Right renal cortex interstitium (tissue), 3 donors: ENCODE measurements at places on chromosomes 6 and 20. TPM values are rescaled to one million over a fixed set of nuclear protein-coding genes. Genes with fewer than 3 reads are reported as not detected.

- no peak for DNase-seq
Observed at GRCh38 chr6:26329763-26330511, 35.1 kb upstream of the BTN3A2 start.

GRCh38 chr20:43903953-43904826 is 10.5 kb upstream of the TOX2 start:
- no peak for DNase-seq

DNA sequence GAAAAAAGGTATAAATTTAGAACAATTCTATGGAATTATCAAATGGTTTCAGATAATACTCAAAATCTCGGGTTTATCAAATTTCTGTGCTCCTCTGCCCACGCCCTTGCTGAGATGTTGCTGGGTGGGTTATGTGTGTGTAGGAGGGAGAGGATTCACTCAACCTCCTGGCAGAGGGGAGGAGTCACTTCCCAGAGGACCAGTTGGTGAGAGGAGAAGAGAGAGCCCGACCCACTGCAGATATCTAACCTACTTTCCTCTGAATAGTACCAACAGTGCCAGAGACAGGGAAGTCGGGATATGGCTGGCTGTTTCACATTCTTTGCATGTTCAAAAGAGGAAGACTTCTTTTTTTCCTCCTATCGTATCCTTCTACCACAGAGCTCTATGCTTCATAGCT is 187.1 kb upstream of the MAN1A1 start:
- DNase-seq, result no peak

The PRRT1 gene
- polyA plus RNA-seq, result 2.0 TPM

The TMC2 gene
- polyA plus RNA-seq, result 0.18 TPM

The IFT52 gene
- polyA plus RNA-seq, result 77.4 TPM

- DNase-seq, result no peak
Observed at GRCh38 chr6:90135667-90136066, 161.0 kb downstream of the BACH2 start.

DNA sequence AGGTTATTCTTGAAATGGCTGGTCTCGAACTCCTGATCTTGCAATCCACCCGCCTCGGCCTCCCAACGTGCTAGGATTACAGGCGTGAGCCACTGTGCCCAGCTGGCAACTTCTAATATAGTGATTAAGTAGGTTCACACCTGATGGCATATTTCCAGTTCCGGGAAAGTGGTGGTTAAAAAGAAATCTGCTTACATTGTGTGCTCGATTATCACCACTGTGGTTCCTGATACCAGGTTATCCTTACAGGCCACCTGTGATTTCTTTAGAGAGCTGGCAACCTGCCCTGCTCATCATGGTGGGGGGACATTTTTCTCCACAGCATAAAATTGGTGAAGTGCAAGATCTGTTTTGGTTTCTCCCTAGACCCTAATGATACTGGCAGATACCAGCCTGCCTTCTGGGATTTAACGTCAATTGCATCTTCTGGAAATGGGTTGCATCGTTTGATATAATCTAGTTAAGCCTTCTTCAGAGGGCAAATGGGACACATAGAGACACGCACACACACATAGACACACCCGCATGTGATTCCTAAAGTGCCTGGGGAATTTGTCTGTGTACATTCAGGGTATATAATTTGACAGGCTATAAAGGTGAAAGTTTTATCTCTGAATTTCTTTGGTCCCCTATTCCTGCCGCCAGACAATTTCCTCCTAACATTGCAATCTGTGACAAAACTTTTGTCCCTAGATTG is 49.7 kb upstream of the CITED2 start:
- DNase-seq, result no peak

- DNase-seq, result no peak
Observed at GRCh38 chr6:113306552-113307145, 550.5 kb upstream of the MARCKS start.

The BFSP1 gene
- 3.9 TPM for polyA plus RNA-seq

DNA sequence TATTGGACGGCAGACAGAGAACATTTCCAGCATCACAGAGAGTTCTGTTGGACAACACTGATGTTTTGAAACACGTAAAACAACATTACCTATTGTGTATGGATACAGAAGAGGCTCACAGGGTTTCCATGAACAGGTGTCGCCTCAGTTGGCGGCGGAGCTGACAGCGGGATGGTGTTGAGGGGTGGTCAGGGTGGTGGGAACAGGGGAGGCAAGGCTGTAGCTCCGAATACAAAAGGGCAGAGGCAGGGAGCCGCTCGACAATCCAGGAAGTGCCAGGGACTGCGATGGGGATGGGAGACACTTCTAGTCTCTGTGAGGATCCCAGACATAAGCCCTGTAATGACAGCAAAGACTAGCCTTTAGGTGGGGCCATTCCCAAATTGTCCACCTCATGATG is 14.5 kb upstream of the PI16 start:
- DNase-seq, result no peak

- no peak for DNase-seq
Observed at GRCh38 chr6:134358320-134358719, 40.4 kb upstream of the SGK1 start.

DNA sequence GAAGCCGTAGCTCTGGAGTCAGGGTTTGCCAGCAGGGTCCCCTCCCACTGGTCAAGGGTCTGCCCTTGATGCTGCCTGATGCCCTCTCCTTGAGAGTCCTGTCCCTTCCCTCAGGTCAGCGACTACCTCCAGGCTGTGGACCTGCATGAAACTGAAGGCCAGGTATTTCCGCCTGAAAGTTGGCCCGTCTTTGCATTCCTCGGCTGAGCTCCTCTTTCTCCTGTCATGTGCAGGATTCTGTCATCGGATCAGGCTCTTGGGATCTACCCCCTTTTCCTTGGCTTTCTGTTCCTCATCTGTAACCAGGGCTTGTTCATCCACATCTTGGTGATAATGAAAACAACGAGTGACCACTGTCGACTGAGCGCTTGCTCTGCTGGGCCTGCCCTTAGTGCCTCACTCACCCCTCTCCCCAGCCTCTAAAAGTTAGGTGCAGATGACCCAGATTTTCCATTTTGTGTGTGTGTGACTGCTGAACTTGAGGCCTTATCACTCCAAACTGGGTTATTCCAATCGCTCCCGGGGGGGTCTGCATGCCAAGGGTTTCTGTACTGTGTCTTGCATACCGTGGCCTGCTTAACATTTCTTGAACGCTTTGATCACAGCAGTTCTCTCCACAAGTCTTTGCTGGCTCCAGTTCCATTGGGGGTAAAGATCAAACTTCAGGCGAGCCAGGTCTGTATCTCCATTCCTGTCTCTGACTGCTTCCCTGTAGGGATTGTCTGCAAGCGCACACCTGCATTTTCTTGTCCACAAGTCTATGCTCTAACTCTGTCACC is 81.6 kb downstream of the DTD1 start:
- DNase-seq, result no peak

DNA sequence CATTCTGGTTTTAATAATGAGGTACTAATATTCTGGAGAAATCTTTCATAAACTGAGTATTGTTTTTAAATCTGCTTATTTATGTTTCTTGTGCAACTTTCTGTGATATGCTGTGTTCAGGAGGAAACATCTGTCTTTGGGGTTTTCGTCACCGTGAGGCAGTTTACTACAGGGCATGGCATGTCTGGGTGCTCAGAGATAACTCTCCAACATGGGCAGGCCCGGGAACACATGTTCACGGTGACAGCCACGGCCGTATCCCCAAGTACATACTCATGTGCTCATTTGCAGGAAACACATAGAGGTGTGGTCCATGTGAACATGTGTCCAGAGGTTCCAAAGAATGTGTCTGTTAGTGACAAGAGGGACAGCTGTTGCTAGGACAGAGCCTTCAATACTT is 62.1 kb upstream of the CNKSR3 start:
- DNase-seq, result no peak

The CALHM6 gene
- polyA plus RNA-seq, result 2.7 TPM
